ENCODE measurements at places on chromosomes 7 and 10. TPM values are rescaled to one million over a fixed set of nuclear protein-coding genes. Genes with fewer than 3 reads are reported as not detected.
A peak's percentile ranks its signal among the peaks of the same experiment; 100 is the strongest.

DNA sequence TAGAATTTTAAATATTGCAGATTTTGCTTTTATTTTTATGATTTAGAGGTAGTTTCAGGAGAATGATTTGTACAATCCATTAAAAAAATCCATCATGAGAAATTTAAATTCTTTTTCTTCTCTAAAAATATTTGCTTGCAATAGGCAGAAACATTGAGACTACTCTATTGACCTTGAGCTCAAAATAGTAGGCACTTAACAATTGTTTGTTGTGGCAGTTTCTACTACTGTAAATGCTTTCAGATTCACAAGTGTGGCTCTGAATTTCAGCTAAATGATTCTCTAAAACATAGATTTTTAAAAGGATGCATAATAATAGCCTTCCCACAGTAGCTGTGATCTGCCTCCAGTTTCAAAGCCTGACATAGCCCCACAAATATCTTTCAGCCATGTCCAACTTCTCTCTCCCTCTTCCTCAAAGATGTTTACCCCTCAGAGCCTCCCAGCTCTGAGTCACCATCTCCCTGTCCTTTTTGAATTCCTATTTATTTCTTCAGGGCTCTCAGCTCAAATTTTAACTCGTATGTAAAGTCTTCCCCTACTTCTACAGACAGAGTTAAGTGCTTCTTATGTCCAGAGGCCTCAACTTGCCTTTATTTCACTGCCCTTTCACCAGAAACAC, 160.5 kb downstream of the AOAH start:
- no peak for DNase-seq

- no peak for DNase-seq
Observed at GRCh38 chr7:142835487-142835886, 19.4 kb upstream of the EPHB6 start.

- DNase-seq: no peak
Observed at GRCh38 chr10:93672890-93673289, 29.5 kb downstream of the FRA10AC1 start.

DNA sequence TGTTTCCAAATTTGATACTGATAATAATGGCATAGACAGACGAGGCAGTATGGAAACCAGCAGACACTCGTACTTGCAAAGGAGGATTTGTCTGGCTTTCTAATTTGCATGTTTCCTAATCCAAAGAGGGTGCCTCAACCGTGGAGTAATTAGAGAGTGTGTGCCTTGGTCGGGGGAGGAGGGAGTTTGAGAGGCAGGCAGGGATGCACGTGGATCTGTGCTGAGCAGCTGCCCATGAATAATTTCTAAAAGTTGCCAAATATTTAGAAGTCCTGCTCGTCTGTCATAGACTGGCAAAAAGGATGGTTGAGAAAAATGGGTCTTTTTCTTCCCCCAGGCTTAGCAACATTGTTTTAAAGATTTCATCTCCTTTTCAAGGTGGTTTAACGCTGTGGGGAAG, 69.4 kb downstream of the PTPRE start:
- no peak for DNase-seq

The SHLD2 gene
- 17.0 TPM for total RNA-seq

The PIP gene
- not detected for total RNA-seq

The FOXI2 gene
- total RNA-seq: 0.17 TPM

- no peak for DNase-seq
Observed at GRCh38 chr7:50341724-50342123, 37.2 kb downstream of the IKZF1 start.

DNA sequence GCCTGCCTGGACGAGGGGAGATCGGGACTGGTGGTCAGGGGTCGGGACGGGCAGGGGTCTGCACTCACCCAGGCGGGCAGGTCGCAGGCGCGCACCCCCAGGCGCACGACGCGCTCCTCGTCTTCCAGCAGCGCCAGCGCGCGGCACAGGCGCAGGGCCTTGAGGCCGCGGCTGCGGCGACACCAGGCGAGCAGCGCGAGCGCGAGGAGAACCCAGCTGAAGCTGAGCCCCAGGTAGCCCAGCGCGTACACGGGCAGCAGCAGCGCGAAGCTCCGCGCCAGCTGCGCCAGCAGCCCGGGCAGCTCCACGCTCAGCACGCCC, 328 bp downstream of the ESYT2 start:
- DNase-seq: peak; percentile 72

The C10orf90 gene
- not detected for total RNA-seq

GRCh38 chr10:20267734-20268133, 451.5 kb downstream of the PLXDC2 start:
- DNase-seq: no peak

- DNase-seq: no peak
Observed at GRCh38 chr7:30078280-30078679, 50.1 kb downstream of the PLEKHA8 start.

GRCh38 chr10:51675088-51675487, 24.3 kb downstream of the CSTF2T start:
- DNase-seq: no peak

- DNase-seq: no peak
Observed at GRCh38 chr10:70809726-70810125, 6.0 kb upstream of the SGPL1 start.

DNA sequence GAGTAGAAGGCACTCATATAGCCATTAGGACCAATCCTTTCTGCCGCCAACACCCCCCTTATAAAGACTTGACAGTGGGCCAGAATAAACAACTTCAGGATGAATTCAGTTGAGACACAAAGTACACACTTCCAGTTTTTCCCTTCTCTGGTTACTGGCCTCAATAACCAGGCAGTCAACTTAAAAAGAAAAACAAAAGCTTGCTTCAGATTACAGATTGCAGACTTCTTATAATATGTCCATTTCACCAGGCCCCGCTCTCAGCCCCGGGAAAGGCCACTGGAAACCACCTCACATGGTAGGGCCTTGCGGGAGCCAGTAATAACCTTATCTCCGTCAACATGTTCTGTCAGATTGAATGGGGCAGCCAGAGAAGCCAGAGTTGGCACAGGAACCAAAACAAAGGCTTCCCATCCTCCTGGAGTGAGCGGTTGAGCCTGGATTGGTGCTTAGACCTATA, 108.8 kb downstream of the EGFR start:
- DNase-seq: no peak

- no peak for DNase-seq
Observed at GRCh38 chr10:29313071-29313470, 24.2 kb downstream of the LYZL1 start.

Measured in glutamatergic neuron (in vitro differentiated cells).